ENCODE measurements at places on chromosomes 13 and 19.

- no peak for DNase-seq
These were observed 389.3 kb downstream of the DACH1 start for GRCh38 chr13:71477735-71478134.

- peak; percentile 90 for DNase-seq
These were observed at the start of gene PIP5K1C for GRCh38 chr19:3700242-3701032. Gene PIP5K1C, minus strand, starts transcription at chr19:3700468. Its CDS starts 78 bp downstream, at chr19:3700390.

- DNase-seq, result no peak
These were observed 826.4 kb downstream of the GPC5 start for GRCh38 chr13:92224825-92225224.

DNA sequence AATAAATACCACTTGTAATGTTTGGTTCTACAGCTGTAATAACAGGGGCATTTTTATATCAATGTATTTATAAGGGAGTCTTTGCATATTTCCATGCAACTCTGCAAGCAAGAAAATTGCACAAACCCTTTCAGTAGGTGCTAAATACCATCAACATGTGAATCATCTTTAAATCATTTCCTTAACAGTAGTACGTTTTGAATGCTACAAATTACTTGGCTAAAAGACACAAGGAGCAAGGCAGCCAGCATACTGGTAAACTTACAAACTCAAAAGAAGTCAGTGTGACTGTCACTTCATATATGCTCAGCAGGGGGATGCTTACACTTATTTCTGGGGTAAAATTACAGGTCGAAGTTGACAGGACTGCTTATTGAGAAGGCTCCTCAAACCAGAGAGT lies 402.4 kb downstream of the EFNB2 start:
- no peak for DNase-seq

GRCh38 chr13:110913322-110914080 lies 1.4 kb downstream of the ANKRD10 start:
- peak; percentile 14 for DNase-seq

- peak; percentile 12 for DNase-seq
These were observed 19.0 kb upstream of the ADGRE1 start for GRCh38 chr19:6868351-6868750.

All from CD4-positive, alpha-beta T cell treated with Interleukin-6 at 100 ng/mL for 8 hours (primary cell).